Vagina (tissue), 2 donors: ENCODE measurements at places on chromosomes 4 and X.

GRCh38 chr4:118417325-118417724, 64.5 kb upstream of the PRSS12 start:
- DNase-seq: no peak

GRCh38 chr4:122787940-122788339, 38.7 kb upstream of the FGF2 start:
- no peak for DNase-seq

GRCh38 chrX:102846544-102847236, 90.4 kb upstream of the RAB40AL start:
- no peak for DNase-seq

DNA sequence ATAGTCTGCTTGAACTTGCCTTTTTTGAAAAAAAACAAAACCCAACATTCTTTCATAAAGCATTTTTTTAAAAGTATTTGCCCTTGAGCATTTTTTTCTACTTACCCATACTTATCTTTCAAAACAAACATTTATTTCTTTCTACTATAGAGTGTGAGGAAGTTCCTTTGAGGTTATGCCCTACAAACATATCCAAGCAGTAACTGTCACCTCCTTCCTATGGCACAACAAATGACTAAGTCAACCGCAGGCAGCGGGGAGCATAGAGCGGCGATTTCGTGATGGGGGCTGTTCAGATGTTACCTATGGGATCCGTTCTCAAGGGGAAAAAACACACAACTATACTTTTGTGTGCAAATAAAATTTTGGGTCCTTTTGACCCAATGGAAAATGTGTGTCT, 19.4 kb downstream of the SPRY1 start:
- no peak for DNase-seq

DNA sequence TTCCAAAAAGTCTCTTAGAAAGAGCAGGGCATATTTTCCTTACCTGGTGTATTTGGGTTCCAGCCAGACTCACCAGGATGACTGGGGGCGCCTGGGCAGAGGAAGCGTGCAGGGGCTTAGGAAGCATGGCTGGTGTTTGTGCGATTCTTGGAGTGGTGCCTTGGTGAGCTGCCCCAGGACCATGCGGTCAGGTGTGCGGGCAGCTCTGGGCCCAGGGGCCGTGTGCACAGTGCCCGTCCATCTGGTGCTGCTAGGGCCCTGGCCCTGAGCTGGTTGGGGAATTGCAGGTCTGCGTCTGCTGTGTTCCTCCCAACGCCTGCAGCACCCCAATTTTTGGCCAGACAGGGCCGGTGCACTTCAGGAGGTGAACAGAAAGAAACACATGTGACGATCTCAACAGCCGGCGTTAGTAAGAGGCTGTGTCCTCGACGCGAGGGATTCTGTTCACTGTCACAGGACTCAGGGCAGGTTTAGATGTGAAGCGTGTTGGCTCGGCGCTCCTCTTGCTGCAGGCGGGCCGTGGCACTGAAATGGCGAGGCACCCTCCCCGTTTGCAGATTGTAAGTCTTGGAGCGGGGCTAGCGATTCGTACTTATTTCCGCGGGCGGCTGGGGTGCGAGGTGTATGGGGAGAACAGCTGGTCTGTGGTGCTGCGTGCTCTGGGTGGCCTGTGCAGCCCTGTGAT, 15.2 kb downstream of the RGS12 start:
- no peak for DNase-seq

- no peak for DNase-seq
Measured at GRCh38 chr4:54173281-54173912, 55.7 kb upstream of the PDGFRA start.

DNA sequence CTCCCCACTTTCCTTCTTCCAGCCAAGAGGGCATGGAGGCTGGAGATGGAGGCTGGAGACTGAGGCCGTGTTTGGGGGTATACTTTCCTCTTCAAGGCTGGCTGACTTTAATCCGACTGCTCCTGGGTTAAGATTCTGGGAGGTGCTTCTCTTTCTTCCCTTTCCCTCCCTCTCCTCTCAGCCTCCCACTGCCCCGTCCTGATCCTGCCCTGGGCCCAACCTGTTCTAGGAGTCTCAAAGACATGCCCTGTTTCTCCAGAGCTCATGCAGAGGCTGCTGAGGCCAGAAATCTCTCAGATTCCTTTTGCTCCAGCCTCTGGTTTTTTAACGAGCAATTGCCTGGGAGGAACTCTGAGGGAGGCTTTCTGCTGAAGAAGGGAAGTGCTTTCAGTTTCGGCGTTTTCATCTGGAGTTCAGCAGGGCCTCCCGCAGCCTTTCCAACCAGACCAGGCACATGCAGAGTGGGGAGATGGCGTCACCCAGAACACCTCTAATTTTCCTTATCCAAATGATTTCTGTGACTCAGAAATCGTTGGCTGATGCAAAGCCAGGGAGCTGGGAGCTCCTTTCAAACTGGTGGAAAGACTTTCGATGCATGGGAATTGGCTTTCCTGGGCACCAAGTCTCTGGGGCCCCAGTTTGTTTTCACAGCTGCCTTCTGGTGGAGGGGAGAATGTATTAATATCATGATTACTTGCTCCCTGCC, 34.5 kb upstream of the FAM9C start:
- no peak for DNase-seq

DNA sequence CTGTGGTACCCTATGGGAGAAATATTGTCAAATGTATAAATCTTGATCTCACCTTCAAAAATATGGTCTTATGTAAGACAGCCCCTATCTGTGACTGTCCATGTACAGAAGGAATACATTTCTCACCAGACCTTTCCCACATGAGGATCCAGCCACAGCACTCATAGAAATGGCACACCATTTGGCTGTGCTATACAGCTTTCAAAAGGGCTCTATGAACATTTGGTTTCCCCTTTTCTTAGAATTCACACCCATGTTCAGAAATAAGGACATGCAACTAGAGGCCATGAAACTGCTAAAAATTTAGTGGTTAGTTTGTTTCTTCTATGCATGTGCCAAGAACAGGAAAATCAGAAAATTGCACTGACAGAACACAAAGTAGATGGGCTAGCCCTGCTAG, 62.7 kb downstream of the ANTXR2 start:
- DNase-seq: no peak

- DNase-seq: no peak
Measured at GRCh38 chr4:47198791-47199190, 167.4 kb downstream of the GABRB1 start.

- no peak for DNase-seq
Measured at GRCh38 chr4:37450309-37450708, 205.8 kb downstream of the NWD2 start.

- no peak for DNase-seq
Measured at GRCh38 chr4:3303565-3303824, 10.7 kb downstream of the RGS12 start.

DNA sequence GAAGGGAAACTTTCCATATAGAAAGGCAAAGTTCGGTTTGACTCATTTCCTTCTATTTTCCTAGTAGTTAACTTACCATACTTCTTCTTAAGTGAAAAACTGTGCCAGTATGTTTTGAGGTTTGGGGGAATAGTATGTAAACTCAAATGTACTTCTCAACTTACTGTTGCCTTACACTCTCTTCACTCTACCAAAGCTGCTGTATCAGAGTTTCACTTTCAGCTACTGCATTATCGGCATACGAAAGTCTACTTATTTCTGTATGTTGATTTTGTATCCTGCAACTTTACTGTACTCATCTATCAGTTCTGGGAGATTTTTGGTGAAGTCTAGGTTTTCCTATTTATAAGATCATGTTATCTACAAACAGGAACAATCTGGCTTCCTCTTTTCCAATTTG, 932.7 kb downstream of the FAT4 start:
- DNase-seq: no peak

DNA sequence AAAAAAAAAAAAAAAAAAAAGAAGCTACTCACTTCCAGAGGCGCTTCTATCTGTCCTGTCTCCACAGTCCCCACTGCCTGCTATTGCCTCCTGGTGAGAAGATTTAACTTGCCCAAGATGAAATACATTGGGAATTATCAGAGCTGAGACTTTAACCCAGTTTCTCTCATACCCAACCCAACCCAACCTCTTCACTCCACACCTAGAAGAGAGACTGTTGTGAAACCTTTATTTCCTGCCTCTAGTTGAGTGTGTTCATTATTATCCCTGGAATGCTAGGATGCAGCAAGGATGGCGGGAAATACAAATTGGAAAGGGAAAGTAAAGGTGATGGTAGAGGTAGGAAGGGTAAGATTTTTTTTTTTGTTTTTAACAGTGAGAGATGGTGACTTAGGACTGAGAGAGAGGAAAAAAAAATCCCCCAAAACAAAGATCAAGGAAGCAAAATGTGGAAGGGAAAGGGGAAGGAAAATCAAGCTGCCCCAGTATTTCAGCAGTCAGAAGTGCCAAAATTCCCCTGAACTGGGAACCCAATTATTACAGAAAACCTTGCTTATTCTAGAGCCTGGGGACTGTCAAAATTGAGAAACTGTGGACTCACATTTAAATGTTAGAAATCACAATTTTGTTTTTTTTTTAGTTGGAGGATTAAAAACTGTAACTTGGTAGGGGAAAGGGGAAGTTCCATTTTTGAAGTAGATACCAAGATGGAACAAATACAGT, 253.0 kb downstream of the PTTG2 start:
- DNase-seq: no peak

GRCh38 chrX:96861218-96861617, 22.5 kb upstream of the RPA4 start:
- no peak for DNase-seq
